ENCODE measurements at places on chromosomes 1 and 21.

DNA sequence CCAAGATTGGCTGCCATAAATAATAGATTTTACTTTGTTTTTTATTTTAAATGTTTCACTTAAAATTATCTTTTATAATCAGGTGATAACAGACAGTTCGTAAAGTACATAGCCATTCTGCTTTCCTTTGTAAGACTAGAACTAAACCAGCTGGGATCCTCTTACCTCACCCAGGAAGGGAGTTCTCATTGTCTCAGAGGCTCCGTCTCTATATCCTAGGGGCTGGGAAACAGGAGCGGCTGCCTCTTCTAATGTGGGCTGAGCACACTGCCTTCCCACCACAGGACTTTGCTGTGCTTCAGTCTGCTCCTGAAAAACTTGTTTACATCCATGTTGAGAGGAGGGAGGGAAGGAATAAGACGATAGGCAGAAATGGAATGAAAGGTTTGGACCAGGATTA, 45.6 kb upstream of the PGD start:
- no peak for DNase-seq

DNA sequence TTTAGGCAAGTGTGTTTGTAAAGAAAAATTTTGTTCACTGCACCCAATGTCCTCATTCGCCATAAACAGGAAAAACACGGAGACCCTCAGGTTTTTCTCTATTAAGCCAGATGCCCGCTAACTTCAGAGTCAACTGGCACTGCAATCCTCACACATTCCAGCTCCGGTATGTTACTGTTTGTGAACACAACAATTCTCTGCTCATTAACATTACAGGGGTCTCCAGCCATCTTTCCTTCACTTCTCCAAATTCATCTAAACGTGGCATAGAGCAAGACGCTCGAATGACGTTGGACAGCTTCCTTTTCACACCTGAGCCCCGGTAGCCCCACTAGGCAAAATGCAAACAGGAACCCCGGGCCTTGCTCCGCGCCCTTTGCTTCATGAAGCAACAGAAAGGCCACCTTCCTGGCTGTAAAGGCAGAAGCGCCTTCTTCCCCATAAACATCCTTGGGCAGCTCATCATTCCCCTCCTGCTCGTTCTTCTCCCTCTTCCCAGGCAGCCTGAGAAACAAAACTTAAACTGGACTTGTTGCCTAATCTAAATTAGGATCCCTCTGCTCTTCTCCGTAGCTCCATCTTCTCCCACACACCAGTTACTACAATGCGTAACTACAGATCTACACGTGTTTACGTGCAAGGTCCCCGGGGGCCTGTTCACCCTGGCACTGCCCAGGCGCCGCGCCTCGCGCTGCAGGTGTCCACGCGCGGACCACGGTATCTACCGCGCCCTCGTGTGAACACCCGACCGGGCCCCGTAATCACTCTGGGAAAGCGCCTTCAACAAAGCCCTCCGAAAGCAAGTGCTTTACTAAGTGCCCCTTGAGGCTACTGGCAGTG, 1.2 kb downstream of the LBR start:
- peak; percentile 61 for DNase-seq

- no peak for DNase-seq
Measured at GRCh38 chr1:119774746-119775490, 6.2 kb upstream of the HMGCS2 start.

DNA sequence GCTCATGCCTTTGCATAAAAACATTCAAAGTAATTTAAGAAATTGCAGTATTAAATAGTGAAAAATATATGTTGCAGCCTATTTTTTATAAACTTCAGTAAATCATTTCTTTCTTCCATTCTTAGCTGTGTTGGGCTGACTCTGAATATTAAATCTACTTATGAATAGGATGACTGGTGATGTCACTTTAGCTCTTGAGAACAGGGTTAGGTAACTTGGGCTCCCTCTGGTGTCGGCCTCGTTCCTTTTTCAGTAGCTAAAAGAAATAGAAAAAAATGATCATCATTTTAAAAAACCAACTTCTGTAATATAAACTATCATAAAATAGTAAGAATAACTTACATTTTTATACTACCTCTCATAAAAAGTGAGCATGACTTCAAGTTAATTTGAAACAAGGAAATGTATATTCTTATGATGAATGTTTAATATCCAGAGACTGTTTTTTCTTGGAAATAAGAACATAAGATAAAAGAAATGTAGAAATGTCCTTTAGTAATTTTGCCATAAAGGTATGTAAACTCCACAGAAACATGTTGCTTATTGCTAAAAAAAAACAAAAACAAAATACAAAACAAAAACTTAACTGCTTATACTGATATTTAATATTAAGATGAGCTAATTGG, 26.8 kb upstream of the NCAM2 start:
- DNase-seq = peak; percentile 38

GRCh38 chr1:181522864-181523263, 39.5 kb downstream of the CACNA1E start:
- no peak for DNase-seq

DNA sequence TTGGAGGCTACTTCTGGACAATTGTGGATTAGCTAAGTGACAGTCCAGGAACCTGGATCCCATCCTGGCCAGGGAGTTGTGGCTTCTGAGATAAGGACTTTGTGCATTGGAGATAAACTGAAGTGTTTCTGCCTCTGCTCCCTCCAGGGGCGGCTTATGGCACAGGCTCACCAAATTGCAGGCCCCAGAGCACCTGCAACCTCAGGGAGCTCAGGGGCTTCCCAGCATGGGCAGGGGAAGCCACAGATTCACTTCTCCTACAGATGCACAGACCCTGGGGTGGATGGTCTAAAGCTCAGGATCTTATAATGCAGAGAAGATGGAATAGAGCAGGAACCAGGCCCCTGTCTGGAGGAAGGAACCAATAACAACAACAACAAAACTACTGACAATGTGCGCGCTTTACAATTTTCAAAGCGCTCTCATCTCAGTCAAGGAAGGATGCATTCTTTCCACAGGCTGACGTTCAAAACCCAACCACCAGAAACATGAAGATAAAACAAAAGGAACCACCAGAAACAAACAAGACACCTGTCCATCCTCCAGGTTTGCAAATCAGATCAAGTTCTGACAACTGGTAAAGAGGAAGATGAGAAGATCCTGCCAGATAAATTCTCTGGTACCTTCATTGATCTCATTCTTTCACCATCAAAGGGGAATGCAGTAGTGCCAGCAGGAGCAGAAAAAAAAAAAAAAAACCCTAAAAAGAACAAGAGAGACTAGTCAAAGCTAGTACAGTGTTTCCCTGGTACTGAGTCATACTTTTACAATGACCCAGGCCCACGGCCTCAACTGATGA, 121.0 kb upstream of the IRF2BP2 start:
- peak; percentile 68 for DNase-seq

- no peak for DNase-seq
Measured at GRCh38 chr21:32545948-32546441, 39.3 kb downstream of the TCP10L start.

- DNase-seq = no peak
Measured at GRCh38 chr1:165298203-165298820, 58.2 kb downstream of the LMX1A start.

- DNase-seq = no peak
Measured at GRCh38 chr1:52769346-52770033, 43.2 kb downstream of the ZYG11B start.

GRCh38 chr1:14236097-14236496, 362.4 kb upstream of the KAZN start:
- DNase-seq = no peak

- no peak for DNase-seq
Measured at GRCh38 chr1:41427916-41428737, 56.4 kb downstream of the EDN2 start.

- DNase-seq = no peak
Measured at GRCh38 chr21:14548779-14549178, 2.7 kb upstream of the SAMSN1 start.

DNA sequence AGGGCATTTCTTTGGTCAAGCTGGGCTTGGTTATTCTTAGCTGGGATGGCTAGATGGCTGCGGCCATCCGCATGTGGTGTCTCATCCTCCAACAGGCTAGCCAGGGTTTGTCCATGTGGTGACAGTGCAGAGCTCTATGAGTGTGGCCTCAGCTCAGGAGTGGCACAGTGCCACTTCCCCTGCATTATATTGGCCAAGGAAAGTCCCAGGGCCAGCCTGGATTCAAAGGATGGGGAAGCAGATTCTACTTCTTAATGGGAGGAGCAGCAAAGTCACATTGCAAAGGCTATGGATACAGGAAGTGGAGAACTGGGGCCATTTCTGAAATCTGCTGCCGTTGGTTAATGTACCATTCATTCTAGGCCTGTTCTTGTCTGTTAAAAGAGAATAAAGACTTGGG, 34.4 kb downstream of the STUM start:
- DNase-seq = no peak

DNA sequence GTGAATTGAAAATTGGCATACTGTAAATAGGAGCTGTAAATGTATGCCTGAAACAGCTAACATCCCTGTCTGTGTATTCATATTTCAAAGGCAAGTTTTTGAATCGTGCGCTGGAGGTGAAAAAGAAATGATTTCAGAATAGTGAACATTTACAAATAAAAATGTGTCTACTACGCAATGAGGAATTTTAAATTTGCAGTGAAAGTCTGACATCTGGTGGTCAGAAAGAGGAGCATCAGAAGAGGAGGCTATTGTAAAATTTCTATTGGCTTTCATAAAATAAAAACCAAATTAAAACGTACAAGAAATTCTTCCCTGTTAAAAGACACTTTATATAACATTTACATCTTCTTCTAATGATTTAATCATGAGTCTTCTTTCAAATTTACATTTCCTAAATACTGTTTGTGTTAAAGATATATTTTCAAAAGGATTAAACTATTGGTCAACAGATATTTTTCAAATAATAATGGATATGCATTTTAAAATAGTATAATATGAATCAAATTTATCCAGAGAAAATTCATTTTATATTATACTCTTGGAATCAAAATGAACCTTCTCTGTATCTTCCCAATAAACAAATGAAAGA, 113.7 kb upstream of the RRP15 start:
- DNase-seq = no peak

- no peak for DNase-seq
Measured at GRCh38 chr1:63618011-63618410, 24.8 kb downstream of the PGM1 start.

GRCh38 chr1:32091591-32091990, 16.3 kb upstream of the KPNA6 start:
- no peak for DNase-seq

DNA sequence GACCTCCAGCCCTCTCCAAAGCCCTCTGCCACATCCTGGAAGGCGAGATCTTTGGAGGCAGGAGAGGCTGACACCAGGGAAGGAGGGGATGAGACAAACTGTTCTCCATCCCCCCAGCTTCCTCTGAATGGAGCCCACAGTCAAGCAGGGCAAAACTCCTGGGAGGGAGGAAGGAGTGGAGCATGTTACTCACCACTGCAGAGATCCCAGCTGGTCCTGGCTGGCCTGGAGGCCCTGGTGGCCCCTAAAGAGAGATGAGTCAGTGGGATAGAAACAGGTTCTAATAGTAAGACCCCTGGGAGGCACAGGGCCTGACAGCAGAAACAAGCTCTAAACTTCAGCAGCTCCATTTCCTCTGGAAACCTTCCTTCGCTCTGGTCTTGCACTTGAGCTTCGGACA, 14.0 kb upstream of the PEF1 start:
- DNase-seq = no peak

GRCh38 chr1:169086603-169087455, 19.7 kb upstream of the ATP1B1 start:
- DNase-seq = no peak

- DNase-seq = no peak
Measured at GRCh38 chr1:9882945-9883303, 27.1 kb downstream of the CTNNBIP1 start.

DNA sequence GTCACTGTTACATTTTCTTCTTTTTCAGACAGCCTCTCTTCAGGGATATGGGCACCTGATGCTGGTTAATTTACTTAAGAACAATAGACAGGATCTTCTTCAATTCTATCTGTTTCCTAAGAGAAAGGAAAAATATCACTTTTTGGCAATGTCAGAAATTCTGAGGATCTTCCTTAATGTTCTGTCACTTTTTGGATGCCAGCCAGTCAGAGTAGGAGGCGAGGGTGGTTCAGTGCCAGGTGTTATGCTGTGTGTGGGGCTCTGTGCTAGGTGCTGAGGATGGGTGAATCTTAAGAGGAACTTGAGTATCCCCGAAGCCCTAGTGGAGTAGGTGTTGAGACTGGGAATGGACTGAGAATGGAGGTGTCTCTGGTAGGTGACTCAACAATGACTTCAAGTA, 133.5 kb downstream of the UCK2 start:
- DNase-seq = no peak

DNA sequence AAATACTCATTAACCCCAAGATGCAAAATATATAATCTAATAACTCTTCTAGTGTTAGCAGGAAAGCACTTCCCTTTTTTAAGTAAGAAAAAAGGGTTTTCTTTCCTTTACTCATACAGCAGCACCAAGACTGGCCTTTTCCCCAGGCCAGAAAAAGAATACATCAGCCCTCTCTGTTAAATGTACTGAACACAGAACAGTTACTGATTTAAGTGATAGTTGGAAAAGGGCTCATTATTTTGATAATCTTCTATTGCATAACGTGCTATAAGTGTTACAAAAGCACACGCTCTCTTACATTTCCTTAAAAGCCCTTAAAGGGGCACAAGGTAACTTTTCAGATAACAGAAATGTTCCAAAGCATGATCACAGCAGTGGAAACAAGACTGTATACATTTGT, 142.9 kb downstream of the TIAM1 start:
- DNase-seq = no peak

- DNase-seq = no peak
Measured at GRCh38 chr1:199723250-199723956, 304.1 kb upstream of the NR5A2 start.

- peak; percentile 22 for DNase-seq
Measured at GRCh38 chr1:7454052-7454815, 316.9 kb upstream of the VAMP3 start.

DNA sequence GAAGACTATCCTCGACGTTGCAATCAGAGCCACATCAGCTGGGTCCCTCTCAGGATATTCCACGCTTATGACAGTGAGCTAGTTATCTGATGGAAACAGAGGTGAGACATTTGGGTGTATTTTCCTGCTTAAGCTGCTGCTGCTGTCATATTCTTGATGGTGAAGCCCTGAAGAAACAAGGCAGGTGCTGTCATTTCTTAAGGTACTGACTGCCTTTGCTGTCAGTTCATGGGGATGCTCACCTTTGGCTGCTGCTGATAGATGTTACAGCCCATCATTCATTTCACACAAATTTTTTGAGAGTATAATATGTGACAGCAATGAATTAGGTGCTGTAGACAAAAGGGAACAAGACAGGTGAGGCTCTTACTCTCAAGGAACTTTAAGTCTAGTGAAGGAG, 577.4 kb downstream of the LMO4 start:
- DNase-seq = no peak

- no peak for DNase-seq
Measured at GRCh38 chr1:231862611-231863010, 236.0 kb downstream of the DISC1 start.

GRCh38 chr1:16986962-16987361, 6.5 kb upstream of the MFAP2 start:
- DNase-seq = no peak

- no peak for DNase-seq
Measured at GRCh38 chr1:58884706-58885661, 101.1 kb upstream of the JUN start.

GRCh38 chr1:6245086-6245868, 1.3 kb downstream of the HES3 start:
- DNase-seq = peak; percentile 84
